ENCODE measurements at places on chromosomes 7 and 10.

DNA sequence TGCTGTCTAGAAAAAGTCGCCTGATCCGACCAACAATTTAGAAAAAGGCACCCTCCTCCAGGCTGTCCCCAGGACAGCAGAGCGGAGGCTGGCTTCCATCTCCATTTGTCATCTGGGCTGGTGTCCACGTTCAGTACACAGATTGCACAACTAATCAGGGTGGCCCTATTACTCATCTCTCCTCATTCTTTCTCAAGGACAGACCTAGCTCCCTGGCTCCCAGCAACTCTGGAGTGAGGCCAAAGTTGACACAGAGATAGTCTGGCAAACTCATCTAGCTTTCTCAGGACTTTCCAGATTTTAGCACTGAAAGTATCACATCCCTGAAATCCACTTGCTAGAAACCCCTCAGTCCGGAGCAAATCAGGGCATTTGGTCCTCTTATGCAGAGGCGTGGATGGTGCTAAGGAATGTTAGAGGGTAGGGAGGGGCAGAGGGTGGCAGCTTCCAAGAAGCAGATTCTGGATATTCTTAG lies 75.1 kb downstream of the DNAH11 start:
- peak; percentile 27 for DNase-seq

GRCh38 chr10:133123050-133123745 lies 35.5 kb downstream of the ADGRA1 start:
- no peak for DNase-seq

DNA sequence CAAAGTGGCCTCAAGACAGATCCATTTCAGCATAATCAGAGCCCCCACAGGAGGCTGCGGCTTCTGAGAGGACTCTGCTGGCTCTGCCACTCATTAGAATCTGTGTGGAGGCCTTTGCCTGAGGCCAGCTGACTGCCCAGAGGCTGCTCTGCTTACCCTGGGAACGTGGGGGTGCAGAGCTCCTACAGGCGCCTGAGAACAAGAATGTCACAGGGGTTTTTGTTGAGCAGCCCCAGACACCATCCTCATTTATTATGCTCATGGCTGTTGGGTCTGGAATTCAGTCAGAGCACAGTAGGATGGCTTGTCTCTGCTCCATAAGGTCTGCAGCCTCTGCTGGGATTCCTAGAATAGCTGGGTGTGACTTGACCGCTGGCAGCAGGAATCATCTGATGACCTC lies 101.8 kb upstream of the GDF10 start:
- DNase-seq = no peak

GRCh38 chr7:7966141-7966734 lies 2.4 kb upstream of the GLCCI1 start:
- no peak for DNase-seq

DNA sequence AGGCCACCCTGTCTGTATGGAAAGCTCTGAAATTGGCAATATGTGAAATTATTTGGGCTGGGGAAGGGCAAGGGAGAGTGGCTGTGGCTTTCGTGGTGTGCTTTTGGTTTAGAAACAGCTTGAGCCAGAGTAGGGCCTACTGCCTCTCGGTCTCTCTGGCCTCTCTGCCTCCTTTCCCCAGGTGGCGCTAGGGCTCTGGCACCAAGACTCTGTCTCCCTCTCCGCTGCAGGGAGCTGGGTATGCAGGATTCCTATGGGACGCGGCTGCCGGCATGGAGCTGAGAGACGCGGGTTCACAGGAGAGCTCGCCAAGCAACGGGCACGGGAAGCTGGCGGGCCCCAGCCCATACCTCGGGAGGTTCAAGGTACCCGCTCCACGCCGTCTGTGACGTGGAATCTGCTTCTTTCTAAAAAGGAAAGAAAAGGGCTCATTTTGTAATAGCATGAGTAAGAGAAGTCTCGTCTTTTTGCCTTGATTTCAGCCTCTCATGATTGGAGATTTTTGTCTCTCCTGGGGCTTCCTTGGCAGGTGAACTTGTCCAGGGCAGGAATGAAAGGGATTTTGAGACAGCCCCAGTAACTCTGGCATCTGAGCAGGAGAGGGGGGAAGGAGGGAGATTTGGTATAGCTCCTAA lies 105.1 kb upstream of the ANLN start:
- no peak for DNase-seq
